ENCODE measurements at places on chromosomes 7 and 10.

- no peak for DNase-seq
Observed at GRCh38 chr7:131726686-131727085, 170.3 kb upstream of the PODXL start.

GRCh38 chr10:29448125-29448524 lies 159.3 kb downstream of the LYZL1 start:
- no peak for DNase-seq

GRCh38 chr10:35089611-35090161 lies 455 bp downstream of the CUL2 start:
- peak; percentile 14 for DNase-seq

- DNase-seq, result no peak
Observed at GRCh38 chr10:114940735-114941134, 2.7 kb downstream of the TRUB1 start.

DNA sequence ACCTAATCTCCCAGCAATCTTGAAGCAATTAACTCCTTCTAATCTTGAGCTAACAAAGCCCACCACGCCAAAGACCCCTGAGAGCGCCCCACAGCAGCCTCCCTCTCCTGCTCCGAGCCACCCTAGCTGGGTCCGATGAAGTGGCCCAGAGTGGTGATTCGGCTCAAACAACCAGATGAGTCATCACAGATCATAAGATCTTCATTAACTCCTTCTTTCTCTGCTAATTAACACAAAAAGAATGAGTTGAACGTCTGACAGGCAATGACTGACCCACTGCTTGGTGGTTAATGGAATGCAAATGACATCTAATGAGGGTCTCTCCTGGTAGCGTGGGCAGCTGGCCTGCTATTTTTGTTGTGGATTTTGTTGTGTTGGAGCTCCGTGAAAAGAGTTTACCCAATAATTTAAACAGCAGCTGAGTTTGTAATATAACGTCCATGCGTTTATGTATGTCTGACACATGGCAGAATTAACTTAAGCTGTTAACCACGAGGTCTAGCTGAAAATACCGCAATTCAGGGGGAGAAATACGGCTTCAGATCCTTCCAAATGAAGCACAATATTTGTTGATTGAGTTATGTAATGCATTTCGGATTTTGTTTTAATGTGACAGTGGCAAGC lies 161.4 kb downstream of the RAB11FIP2 start:
- DNase-seq, result no peak

- DNase-seq, result no peak
Observed at GRCh38 chr7:29971566-29972314, 17.9 kb downstream of the SCRN1 start.

DNA sequence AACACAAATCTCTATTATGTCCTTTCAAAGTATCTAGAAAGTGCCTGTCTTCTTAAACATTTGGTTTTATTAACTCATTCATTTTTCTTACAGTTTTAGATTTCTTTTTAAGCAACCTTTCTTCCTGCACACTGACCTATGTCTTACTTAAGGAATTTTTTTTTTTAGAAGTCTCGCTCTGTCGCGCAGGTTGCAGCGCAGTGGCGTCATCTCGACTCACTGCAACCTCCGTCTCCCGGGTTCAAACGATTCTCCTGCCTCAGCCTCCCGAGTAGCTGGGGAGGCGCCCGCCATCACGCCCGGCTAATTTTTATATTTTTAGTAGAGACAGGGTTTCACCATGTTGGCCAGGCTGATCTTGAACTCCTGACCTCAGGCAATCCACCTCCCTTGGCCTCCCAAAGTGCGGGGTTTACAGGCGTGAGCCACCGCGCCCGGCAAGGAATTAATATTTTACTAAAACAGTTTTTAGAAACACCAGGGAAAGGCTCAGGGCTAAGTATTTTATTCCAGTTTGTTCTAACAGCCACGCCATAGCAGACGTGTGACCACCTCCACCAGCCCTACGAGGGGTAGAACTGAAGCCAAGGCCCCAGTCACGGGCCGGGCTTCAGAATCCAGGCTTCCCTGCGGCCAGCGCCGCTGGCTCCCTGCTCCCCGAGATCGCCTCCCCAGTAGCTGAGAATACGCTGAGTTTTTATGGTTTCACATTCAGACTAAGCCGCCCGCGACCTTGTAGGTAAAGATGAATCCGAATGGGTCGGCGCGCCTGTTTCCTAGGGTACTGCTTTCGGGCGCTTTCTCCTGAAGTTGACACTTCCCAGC lies 941 bp upstream of the LUC7L2 start:
- DNase-seq, result no peak

- no peak for DNase-seq
Observed at GRCh38 chr7:117982071-117983055, 109.1 kb upstream of the CTTNBP2 start.

GRCh38 chr7:55469721-55470120 lies 102.6 kb downstream of the VOPP1 start:
- no peak for DNase-seq

DNA sequence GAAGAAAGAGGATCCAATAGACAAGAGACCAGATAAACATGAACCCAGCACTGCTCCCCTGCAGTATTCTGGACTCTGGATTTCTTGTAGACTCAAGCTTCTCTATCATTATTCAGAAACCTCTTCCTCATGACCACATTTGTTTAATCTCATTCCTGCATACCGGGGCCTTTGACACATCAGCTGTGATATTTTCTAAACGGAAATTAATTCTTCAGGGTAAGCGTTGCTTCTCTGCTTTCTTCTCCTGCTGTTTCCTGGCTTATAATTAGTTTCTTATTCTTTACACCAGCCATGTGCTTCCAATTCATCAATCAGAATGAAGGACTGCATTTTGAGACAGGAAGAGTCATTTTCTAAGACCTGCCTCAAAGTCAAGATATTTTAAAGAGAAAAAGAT lies 54.2 kb upstream of the TARP start:
- DNase-seq, result no peak

- DNase-seq, result no peak
Observed at GRCh38 chr10:3054183-3054850, 13.0 kb upstream of the PFKP start.

GRCh38 chr10:126421756-126422256 lies 33.5 kb upstream of the ADAM12 start:
- no peak for DNase-seq
